ENCODE measurements at places on chromosomes 16 and 17. TPM values are rescaled to one million over a fixed set of nuclear protein-coding genes. Genes with fewer than 3 reads are reported as not detected.

- DNase-seq = no peak
These were observed 3.3 kb downstream of the CLEC3A start for GRCh38 chr16:78025631-78026030.

DNA sequence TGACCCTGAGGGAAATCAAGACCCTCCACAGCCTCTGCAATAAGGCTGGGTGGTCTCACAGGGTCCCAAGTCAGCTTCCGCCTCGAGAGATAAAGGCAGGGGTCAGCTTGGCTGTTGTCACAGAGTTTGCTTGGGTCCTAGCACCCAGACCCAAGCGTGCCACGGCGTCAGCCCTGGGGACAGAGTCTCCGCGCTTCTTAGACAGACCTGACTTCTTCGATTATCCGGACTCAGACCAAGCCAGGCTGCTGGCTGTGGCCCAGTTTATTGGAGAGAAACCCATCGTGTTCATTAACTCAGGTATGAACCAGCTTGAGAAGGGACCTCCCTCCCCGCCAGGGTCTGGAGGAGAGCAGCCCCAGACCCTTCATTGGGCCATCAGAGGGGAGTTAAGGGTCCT lies 588 bp downstream of the C16orf92 start:
- no peak for DNase-seq

BFAR gene
- 107 TPM for total RNA-seq

DNA sequence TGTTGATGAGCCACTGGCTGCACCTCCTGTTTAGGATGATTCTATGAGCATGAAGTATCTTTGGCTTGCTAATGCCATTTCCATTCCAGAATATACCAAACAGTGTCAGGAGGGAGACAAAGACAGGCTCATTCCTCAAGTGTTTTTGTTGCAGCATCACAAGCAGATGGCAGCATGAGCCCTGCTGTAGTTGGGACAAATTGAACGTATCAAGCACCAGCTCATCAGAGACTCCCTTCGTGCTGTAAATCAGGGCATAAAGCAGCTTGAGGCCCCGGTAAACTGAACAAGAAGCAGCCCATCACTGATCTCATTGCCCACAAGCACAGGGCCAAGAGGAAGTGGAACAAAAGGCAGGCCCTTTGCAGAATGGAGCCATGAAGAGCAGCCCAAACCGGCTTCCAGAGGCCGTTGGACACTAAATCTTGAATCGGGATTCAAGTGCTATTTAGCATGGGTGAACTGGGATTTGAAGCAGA lies 45.9 kb upstream of the HS3ST3A1 start:
- DNase-seq = peak; percentile 43

UMOD gene
- total RNA-seq = not detected

DNA sequence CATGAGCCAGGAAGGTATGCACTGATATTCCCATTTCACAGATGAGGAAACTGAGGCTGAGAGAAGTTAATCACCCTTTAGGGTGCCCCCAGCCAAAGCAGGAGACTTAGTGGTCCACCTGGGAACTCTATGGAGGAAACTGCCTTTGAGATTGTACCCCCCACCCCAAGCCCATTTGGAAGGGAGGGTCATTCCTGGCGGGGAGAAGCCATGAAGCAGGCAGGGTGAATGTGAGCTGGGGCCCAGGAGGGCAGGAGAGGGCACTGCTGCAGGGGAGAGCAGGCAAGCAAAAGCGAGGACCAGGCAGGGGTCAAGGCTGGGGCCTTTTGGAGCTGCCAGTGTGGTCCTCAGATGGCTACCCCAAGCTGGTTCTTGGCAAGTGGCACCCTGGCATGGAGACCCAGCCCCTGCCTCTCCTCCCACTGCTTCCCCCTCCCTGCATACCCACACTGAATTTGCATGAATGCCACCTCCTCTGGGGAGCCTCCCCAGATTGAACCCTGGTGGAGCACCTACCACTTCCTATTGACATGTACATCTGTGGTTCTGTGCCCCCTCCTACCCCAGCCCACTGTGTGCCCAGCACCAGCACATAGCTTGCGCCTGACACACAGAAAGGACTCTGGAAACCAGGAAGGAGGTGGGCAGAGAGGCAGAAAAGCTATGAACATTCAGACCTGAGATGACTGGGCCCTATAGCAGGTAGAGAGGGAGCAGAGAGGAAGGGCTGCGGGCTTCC lies 965 bp upstream of the TMC6 start:
- DNase-seq = no peak

GRCh38 chr16:31395647-31396046 lies 2.5 kb downstream of the ITGAD start:
- no peak for DNase-seq

- no peak for DNase-seq
These were observed 67.6 kb upstream of the FOXF1 start for GRCh38 chr16:86442703-86443102.

NPIPA2 gene
- not detected for total RNA-seq

- DNase-seq = peak; percentile 39
These were observed 145.0 kb downstream of the SEC14L1 start for GRCh38 chr17:77285594-77286390.

SLC52A1 gene
- total RNA-seq = not detected

GRCh38 chr17:42904110-42904469 lies 3.5 kb downstream of the G6PC1 start:
- no peak for DNase-seq

GRCh38 chr17:71922439-71922838 lies 198.4 kb upstream of the SOX9 start:
- no peak for DNase-seq

- no peak for DNase-seq
These were observed 57.0 kb downstream of the TANC2 start for GRCh38 chr17:63023049-63023448.

- peak; percentile 65 for DNase-seq
These were observed at the start of gene SLFN13 for GRCh38 chr17:35448214-35448898. Gene SLFN13 (minus strand): TSS chr17:35448766. CDS start chr17:35445680, 3,086 bp downstream.

NOS2 gene
- total RNA-seq = 1.8 TPM

ABCA6 gene
- 50.7 TPM for total RNA-seq

GRCh38 chr17:4163951-4164350 lies 21.0 kb downstream of the CYB5D2 start:
- no peak for DNase-seq

- DNase-seq = no peak
These were observed 177.0 kb downstream of the HAPSTR1 start for GRCh38 chr16:9268446-9268845.

STAT5A gene
- total RNA-seq = 39.3 TPM

- DNase-seq = no peak
These were observed 15.2 kb upstream of the METRNL start for GRCh38 chr17:83064021-83064731.

DNA sequence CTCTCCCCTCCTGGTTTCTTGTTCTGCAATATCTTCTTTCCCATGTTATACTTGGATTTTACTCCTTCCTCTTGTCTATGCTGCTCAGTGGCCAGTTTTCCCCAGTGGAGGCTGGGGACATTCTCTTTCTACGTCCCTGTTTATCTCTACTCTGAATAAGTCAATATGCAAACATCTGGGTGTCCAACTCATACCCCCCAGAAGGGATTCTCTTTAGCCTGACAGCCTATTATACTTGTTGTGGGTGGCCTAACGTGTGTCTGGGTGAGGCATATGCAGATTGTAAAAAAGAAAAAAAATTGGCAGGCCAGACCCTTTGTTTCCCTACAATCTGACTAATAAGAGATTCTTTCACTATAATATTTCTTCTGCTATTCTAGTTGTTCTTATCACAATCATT lies 134.2 kb upstream of the MAF start:
- DNase-seq = no peak

GRCh38 chr17:36593656-36594316 lies 2.1 kb downstream of the DHRS11 start:
- no peak for DNase-seq

GRCh38 chr16:2043667-2044451 lies 3.8 kb downstream of the NTHL1 start:
- DNase-seq = peak; percentile 78

- no peak for DNase-seq
These were observed 167.3 kb upstream of the IRX3 start for GRCh38 chr16:54453871-54454270.

SNAI3 gene
- total RNA-seq = 6.5 TPM

ODAD4 gene
- not detected for total RNA-seq

C17orf58 gene
- 11.5 TPM for total RNA-seq

GRCh38 chr17:45310380-45311324 lies 6.2 kb downstream of the MAP3K14 start:
- peak; percentile 91 for DNase-seq

C17orf107 gene
- 5.1 TPM for total RNA-seq

ZNF629 gene
- 10.8 TPM for total RNA-seq

- peak; percentile 85 for DNase-seq
These were observed 262.5 kb downstream of the CBLN1 start for GRCh38 chr16:49019081-49019633.

GRCh38 chr17:59696682-59697277 lies 10.4 kb downstream of the PTRH2 start:
- DNase-seq = no peak

CYGB gene
- total RNA-seq = 12.2 TPM

DNA sequence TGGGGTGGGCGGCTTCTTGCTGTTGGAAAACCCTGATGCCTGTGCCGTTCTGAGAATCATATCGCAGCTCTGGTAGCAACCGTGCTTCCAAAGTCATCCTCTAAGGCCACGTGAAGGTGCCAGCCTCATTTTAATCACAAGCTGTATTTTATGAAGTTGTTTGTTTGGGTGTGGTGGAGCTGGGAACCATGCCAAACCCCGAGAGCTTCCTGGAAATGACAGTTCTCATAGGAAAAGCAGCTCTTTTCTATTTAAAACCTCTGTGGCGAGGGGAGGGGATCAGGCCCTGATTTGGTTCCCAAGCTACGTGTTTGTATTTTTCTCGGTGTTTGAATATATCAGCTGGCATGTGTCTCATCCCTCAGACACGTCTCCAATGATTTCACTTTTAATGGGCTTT lies 21.7 kb downstream of the KNOP1 start:
- DNase-seq = peak; percentile 76

DNA sequence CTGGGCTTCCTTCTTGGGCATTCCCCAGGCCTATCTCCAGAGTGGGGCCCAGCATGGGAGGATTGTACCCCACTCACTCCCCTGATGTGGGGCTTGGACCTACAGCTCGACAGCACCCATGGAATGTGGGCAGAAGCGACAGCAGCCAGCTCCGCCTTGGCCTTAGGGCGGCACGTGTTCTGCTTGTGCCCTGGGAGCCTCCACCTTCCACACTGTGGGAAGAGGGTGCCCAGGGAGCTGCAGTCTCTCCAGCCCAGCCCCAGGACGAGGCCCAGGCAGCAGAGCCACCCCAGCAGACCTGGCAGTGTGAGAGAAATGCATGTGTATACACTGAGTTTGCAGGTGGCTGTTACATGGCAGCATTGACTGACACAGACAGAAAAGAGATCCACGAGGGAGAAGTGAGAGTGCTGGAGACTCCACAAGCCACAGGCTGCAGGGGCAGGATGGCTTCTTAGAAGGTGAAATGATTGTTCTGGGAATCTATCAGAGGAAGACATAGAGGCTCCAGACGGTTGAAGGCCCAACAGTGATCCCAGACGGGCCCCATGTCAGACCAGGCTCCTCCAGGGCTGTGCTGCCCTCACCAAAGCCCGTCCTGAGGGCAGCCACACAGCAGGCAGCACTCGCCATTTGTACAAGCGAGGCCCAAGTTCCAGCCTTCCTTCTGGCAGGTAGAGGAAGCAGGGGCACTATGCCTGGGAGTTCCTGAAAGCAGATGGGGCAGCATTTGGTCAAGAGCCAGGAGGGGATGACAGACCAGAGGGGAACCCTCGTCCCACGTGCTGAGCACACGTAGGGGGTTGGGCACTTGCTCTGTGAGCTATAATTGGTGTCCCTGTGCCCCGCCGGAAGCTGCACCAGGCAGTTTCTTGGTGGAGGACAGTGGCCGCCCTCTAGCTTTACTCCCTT lies 2.8 kb upstream of the DNASE1 start:
- peak; percentile 11 for DNase-seq

GRCh38 chr17:58576679-58577367 lies 62.4 kb upstream of the MTMR4 start:
- no peak for DNase-seq

NEUROD2 gene
- not detected for total RNA-seq

CD300LD gene
- total RNA-seq = not detected

GRCh38 chr16:88192601-88193000 lies 190.2 kb upstream of the ZNF469 start:
- no peak for DNase-seq

GRCh38 chr16:82425661-82426060 lies 201.1 kb upstream of the CDH13 start:
- DNase-seq = no peak

- peak; percentile 13 for DNase-seq
These were observed 149.9 kb downstream of the SLC39A11 start for GRCh38 chr17:72942579-72942978.

DNA sequence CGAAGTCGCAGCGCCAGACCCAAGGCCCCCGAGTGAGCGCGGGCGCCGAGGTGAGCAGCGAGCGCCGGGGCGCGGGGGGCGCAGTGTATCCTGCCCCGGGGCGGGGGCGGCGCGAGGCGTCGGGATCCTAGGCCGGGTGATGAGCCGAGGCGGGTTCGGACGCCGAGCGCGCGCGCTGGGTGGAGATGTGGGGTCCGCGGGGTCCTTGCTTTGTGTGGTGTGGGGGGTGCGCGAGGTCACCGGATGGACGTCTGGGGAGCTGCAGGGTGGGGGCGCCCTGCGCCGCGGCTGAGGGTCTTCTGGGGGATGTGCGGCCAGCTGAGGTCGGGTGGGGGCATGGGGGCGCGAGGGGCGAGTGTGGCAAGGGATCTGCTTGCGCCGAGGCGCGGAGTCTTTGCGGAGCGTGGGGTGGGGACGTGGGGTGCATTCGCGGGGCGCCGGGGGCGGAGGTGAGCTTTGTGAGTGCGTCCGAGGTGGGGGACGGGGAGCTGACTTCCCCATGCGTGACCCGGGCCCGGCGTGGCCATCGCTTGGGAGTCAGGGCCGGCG lies 560 bp downstream of the RAI1 start:
- DNase-seq = peak; percentile 51

- no peak for DNase-seq
These were observed 621 bp downstream of the ARHGEF15 start for GRCh38 chr17:8310601-8311123.

DNA sequence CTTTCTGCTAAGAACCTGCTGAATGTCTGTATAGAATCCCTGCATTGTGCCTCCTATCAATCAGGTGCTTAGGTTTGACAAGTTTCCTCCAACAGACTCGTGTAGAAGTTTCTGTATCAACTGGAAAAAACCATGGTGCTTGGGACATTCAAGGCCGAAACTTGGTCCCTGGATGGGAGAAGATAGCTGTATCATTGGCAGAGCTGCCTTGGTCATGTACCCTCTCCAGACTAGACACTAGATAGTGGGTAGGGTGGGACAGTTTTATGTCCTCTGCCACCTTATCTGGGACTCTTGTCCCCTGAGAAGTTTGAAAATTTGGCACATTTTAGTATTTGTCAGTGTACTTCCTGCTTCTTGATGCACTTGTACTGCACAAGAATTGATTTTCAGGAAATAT lies 520.8 kb downstream of the WWOX start:
- DNase-seq = no peak

GRCh38 chr16:59950431-59950830 lies 1216.3 kb upstream of the GOT2 start:
- peak; percentile 18 for DNase-seq

KRT12 gene
- not detected for total RNA-seq

GRCh38 chr16:79811541-79811940 lies 211.0 kb upstream of the MAF start:
- no peak for DNase-seq

KDM6B gene
- 8.4 TPM for total RNA-seq

SLC38A8 gene
- total RNA-seq = not detected
